Mesenteric fat pad (tissue), 1 donor: ENCODE measurements at places on chromosomes 7 and 10. TPM values are rescaled to one million over a fixed set of nuclear protein-coding genes. Genes with fewer than 3 reads are reported as not detected.

DNA sequence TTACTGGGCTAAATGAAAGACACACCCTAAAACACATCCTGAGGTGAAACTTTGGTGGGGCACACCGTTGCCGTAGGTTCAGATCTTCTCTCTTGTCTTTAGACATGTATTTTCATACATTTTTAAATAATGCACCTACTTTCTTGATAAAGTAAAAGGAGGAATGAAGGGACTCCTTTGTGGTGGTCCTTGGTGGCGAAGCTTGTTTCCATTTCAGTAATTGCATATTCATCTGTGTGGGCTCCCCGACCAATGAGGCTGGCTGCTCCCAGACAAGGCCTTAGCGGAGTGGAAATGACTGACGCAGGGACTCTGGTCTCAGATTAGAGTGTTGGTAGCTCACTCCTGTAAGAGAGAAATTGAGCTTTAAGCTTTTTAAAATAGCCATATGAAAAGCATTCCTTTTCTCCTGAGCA lies 815 bp downstream of the CCSER2 start:
- DNase-seq = no peak

DNA sequence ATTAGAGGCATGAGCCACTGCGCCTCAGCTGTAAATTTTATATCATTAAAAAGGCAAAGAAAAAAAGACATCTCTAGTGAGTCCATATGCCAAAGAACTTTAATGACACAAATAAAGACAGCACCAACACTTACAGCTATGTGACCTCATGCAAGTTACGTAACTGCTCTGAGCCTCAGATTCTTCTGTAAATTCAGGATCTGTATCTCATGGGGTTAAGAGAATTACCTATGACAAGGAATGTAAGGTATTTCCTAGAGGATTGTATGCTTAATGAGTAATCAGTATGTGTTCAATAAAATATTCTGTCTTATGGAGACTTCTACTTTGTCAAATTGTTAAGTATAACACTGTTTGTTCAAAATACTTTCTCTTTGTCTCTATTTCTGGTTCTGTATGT lies 274.0 kb upstream of the GLI3 start:
- no peak for DNase-seq

CPN1 gene
- not detected for total RNA-seq

GHRHR gene
- total RNA-seq = not detected

MEOX2 gene
- 22.1 TPM for total RNA-seq

CAV2 gene
- 170 TPM for total RNA-seq

PDZD7 gene
- total RNA-seq = 0.55 TPM
